ENCODE measurements at places on chromosomes 16 and 17.
A peak's percentile ranks its signal among the peaks of the same experiment; 100 is the strongest.

DNA sequence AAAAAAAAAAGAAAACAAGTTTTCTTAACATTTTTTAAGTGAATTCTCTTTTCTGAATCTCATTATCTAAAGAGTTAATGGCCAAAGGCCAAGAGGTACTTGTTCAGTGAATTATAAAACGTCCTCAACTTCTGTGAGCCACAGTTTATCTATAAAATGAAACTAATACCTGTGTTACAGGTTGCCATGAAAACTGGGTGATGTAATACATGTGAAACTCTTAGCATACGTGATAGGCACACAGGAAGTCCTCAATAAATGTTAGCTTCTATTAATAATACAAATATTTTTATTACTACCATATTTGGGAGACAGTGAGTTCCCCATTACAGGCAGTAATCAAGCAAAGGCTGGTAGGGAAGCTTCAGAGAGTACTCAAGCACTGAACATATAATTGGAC lies 13.5 kb upstream of the INPP5K start:
- DNase-seq, result no peak

DNA sequence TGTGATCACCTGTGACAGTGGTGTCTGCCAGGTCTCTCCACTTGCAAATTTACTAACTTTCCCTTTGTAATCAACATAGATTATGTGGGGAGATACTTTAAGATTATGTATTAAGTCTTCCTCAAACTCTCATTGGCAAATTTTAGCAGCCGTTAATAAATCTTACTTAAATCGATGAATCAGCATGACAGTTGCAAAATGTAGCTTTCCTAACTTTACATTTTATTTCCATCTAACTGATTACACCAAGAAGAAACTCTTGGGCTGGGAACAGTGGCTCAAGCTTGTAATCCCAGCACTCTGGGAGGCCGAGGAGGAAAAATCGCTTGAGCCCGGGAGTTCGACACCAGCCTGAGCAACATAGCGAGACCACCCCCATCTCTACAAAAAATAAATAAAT lies 23.3 kb upstream of the CPNE2 start:
- no peak for DNase-seq

GRCh38 chr17:21125862-21126261 lies 902 bp upstream of the DHRS7B start:
- DNase-seq, result no peak

DNA sequence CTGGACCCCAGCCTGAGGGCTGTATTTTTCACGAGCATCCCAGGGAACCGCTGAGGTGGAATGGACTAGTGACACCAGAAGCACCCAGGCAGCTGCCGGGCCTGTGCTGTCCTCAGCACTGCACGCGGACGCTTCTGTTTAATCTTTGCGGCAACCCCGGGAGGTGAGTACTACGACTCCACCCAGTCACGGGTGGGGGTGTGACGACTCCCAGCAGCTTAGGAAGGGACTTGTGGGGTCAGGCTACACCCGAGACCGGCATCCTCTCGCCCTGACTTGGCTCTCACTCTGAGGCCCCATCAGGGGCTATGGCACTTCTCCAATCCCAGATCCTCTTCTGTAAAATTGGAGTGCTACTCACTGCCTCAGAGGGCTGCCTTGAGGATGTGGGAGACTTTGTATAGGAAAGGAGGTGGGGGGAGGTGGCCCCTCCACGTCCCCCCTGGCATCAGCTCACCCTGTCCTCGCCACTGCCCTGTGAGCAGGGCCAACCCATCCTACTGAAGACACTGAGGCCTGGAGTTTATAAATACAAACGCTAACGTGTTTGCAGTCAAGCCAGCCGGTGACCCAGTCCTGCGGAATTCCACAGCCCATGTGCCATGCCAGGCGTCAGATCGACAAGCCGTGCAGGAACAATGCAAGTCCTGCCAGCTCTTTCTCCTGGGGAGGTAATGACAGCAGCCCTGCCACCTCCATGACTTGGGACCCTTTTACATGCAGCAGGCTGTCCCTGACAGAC lies 44.4 kb downstream of the PPL start:
- DNase-seq, result no peak

- DNase-seq, result no peak
These were observed 229.4 kb downstream of the XYLT1 start for GRCh38 chr16:17241264-17241835.

DNA sequence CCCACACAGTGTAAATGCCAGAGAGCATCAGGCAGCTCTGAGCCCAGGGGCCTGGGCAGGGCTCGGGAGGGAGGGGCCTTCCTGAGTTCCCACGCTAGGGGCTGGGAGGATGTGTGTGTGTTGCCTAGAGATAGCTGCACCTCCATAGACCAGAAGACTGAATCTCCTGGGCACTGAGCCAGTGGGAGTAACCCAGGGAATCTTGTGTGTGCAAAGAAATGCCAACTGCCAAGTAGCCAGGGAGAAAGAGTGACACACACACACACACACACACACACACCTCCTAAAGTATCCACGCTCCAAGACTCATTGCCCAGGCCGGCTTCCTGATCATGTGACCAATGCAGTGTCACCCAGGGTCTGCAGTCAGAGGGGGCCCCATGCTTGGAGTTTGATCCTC lies 166.2 kb upstream of the RPL38 start:
- no peak for DNase-seq

DNA sequence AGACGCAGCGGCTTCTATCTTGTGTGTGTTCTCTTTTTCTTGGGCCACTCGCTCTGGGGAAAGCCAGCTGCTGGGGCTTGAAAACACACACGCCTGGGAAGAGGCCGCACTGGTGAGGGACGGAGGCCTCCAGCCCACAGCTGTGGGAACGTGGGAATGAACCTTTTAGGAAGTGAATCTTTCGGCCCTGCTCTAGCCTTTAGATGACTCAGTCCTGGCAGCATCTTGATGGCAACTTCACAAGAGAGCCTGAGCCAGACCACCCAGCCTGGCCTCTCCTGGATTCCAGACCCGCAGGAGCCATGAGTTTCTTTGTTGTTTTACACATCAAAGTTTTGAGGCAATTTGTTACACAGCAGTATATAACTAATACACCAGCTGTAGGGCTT lies 2.2 kb upstream of the PDPK1 start:
- no peak for DNase-seq

DNA sequence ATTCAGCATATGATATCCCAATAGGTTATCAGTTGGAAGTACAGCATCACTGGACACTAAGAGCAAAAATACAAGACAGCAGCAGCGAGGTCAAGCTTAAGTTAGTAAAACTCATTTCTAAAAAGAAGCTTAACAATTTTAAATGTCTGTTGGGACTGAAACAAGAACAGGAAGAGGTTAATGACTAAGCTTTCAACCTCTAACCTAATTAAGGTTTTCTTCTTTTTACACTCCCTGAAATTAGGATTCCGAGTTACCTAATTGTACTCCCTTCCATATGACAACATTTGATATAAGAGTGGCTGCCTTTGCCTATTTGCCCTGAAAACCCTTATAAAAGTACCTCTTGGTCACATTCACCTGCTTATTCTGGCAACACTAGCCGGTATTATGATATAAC lies 34.3 kb downstream of the CPSF4L start:
- no peak for DNase-seq

DNA sequence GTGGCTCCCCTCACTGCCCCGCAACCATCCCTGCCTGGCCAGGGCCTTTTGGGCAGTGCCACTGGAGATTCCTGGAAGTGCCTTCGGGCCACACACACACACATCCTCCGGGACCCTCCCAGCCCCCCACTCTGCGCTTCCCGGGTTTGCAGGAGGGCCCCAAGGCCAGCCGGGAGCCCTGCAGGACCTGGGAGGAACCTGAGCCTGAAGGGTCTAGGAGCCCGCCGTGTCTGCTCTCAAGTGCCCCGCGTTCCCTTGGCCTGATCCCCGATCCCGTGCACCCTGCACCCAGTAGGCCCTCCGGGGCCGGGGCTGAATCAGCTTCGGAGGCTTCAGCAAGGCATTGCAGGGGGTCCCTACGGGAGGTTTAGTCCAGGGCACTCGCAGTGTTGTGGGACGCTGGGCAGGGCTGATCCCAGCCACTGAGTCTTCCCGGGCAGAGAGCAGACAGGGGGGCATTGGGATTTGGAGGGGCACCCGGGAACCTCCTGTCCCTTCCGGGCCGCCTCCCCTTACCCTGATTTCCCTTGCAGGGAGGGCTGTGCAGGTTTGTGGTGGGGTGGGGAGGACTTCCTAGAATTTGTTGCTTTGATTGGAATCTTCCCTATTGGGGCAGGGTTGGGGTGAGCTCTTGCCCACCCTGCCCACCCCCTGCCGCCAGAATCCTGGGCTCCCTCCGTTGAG lies 36.9 kb downstream of the TMEM235 start:
- DNase-seq, result no peak

DNA sequence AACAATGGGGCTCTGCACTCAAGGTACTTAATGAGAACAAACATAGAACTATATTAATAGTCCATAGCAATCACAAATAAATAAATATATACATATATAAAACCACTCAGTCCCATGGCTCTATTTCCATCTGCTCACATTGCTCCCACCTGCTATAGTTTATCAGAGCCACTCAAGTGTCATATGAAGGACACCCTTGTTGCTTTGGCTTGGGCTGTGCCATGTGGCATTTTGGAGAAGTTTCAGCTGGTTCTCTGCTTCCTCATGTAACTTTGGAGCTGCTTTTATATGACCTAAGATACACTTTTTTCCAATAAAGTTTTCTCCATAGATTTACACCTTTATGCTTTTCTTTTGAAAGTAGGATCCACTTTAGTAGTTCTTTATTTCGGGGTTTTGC lies 126.4 kb downstream of the KCNJ2 start:
- no peak for DNase-seq

DNA sequence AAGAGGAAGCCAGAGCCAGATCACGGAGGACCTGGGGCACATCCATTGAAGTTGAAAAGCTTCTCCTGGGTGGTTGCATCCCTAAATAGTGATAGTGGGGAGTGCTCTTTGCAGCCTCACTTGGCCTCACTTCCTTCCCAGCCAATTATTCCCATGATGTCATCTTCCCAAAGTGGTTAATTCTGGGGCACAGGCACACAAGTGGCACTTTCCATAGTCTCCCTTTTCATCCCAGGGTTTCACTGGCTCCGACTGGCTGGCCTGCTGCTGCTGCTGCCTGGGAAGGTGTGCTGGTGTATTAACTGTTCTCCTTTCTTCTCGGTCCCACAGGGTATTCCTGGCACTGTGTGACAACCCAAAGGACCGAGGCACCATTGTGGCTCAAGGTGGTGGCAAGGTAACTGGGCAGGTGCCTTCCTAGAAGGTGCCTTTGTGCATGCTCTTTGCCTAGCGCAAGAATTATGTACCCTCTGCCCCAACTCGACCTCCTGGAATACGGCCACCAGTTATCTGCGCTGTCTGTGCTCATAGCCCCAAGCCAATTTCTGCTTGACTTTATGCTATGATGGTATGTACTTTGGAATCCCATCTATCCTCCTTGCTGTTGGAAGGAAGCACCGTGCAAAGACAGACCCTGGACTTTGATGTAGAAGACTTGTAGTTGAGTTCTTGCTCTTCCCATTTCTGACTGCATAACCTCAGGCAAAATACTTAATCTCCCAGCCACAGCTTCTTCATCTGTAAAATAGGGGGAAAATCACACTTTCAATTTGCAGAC lies 18.4 kb downstream of the SLC35G3 start:
- DNase-seq, result no peak

GRCh38 chr16:70331588-70332358 lies 14.9 kb upstream of the DDX19A start:
- DNase-seq, result peak; percentile 20

DNA sequence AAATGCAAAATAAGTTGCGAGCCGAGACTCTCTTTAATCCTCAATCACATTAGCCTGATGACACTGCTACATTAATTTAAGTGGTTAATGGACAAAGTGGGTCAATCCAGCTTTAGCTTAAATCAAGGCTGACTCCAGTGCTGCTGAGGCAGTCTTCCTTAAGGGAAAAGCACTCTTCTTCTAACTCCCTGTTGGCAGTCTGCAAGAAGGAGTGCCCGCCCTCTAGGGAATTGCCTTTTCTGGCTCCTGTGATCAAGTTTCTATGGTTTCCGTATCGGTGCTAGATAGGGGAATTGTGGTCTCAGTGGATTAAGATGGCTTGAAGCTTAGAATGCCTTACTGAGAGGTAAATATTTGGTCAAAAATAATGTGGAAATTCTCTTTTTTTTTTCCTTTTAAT lies 41.0 kb downstream of the HS3ST3B1 start:
- no peak for DNase-seq

DNA sequence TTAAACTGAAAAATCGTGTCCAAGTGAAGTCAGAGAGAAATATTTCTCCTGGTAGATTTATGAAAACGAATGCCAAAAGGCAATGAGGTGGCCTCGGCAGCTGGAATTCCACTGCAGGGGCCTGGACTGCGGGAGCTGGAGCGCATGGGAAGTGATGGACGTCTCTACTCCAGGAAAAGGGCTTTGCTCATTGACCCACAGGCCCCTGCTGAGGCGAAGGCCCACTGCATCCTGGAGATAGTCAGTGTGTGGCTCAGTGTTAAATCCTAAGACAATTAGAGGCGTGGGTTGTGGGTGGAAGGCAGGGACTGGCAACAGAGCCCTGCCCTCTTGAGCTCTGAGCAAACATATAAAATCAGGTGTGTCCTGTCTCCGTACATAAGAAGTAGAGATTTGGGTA lies 191.4 kb downstream of the SLC39A11 start:
- DNase-seq, result no peak

DNA sequence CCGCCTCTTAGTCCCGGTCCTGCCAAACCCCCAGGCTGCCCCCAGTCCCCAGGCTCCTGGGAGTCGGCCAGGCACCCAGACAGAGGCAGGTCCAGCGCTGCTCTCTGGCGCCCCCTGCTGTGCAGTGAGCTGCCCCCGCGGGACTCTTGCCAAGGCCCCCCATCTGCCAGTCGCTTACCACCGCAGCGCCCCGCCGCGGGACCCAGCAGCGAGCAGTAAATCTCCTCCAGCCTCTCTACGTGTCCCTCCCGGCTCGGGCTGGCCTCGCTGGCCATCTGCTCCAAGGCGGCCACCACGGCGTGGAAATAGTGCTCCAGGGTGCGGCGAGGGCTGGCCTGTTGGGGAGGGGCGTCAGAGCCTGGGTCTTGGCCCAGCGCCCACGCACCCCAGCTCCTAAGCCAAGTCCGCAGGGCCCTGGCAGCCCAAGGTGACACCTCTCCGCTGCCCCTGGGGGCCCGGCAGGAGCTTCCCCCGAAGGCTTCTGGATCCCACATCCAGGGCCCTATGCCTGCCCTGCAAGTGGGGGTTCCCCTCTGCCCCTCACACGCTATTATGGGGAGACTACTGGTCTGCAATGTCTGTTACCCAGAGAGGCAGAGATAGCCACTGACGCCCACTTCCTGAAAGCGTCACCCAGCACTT lies 33.7 kb upstream of the MFSD6L start:
- peak; percentile 17 for DNase-seq

GRCh38 chr17:45246338-45246737 lies 15.6 kb downstream of the SPATA32 start:
- DNase-seq, result no peak

DNA sequence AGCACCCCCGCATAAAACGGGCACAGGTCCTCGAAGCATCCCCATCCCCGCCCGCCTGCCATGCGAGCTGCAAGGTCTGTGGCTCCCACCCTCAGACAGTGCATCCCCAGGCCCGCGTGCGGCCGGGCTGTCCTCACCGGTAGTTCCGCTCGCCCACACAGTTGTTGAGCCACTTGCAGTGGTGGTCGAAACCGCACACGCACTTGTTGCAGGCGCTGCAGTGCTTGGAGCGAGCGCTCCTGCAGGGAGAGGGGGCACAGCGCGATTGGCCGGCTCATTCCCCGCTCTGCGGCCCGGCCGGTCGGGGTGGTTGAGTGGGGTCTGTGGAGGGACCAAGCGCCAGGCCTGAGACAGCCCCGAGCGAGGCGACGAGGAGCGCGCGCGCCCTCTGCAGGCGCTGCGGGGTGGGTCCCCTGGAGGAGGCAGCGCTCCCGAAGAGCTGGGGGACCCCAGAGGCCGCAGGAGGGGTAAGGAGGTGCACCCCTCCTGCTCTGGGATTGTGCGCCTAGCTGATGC lies 6.0 kb upstream of the TPPP3 start:
- DNase-seq, result no peak

All from T47D (cell line).